ENCODE measurements at places on chromosomes 5 and 9.

DNA sequence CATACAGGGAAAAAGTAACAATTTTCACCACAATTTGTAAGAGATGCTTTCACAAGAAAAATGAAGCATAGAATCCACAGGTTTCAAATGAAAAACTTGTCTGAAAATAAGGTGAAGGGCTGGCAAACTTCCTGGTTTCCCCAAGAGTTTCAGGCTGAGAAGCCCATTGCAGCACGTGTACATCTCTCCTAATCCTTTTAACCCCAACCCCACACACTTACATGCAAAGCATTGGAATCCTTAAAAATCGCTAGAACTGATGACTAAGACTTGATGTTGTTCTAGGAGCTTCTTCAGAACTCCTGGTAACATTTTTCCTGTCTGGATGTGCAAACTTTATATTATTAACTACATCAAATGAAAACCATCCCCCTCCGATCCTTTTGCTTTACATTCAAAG lies 317.8 kb upstream of the RGMB start:
- no peak for DNase-seq

- DNase-seq, result no peak
Measured at GRCh38 chr5:537621-538071, 13.4 kb upstream of the SLC9A3 start.

- no peak for DNase-seq
Measured at GRCh38 chr5:2381070-2381469, 370.4 kb downstream of the IRX2 start.

GRCh38 chr5:126552614-126553013 lies 42.4 kb downstream of the ALDH7A1 start:
- no peak for DNase-seq

All from effector CD8-positive, alpha-beta T cell (primary cell).